Activated CD4-positive, alpha-beta T cell treated with anti-CD3 and anti-CD28 coated beads for 36 hours (primary cell): ENCODE measurements at places on chromosomes 2 and 18. TPM values are rescaled to one million over a fixed set of nuclear protein-coding genes. Genes with fewer than 3 reads are reported as not detected.

- no peak for DNase-seq
These were observed 131.0 kb upstream of the CHAC2 start for GRCh38 chr2:53636596-53636995.

DNA sequence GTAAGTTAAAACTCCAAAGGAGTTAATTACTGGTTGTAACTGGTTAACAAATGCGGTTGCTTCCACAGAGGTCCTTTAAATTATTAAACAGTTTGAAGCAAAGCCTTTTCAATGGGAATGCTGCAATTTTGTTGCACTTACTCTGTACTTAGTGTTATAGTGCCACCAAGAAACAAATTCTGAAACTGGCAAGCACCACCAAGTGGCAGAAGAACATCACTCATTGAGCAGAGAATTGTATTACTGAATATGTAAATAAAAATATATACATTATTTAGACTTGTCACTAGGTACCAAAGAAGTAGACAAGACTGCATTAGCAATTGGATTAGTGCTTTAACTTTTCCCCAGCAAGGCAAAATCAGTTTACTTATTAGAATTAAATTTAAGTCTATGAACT lies 2.6 kb upstream of the TMEFF2 start:
- no peak for DNase-seq

DNA sequence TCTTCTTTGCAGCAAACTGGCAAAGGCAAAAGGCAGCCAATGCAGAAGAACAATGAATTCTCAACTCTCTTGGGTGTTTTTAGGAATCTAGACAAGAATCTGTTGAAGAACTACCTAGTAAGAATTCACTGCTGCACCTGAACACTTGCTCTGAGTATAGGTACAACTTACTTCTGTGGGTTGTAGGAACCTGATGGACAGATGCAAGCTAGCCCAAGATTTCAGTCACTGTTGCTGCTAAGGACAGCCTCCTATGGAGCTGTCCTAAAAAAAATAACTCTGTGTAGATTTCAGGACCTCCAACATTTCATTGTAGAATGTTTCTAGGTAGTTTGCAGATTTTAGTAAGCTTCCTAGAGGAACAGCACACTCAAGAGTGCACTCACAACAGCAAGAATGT lies 363.5 kb downstream of the CBLN2 start:
- DNase-seq, result no peak

DNA sequence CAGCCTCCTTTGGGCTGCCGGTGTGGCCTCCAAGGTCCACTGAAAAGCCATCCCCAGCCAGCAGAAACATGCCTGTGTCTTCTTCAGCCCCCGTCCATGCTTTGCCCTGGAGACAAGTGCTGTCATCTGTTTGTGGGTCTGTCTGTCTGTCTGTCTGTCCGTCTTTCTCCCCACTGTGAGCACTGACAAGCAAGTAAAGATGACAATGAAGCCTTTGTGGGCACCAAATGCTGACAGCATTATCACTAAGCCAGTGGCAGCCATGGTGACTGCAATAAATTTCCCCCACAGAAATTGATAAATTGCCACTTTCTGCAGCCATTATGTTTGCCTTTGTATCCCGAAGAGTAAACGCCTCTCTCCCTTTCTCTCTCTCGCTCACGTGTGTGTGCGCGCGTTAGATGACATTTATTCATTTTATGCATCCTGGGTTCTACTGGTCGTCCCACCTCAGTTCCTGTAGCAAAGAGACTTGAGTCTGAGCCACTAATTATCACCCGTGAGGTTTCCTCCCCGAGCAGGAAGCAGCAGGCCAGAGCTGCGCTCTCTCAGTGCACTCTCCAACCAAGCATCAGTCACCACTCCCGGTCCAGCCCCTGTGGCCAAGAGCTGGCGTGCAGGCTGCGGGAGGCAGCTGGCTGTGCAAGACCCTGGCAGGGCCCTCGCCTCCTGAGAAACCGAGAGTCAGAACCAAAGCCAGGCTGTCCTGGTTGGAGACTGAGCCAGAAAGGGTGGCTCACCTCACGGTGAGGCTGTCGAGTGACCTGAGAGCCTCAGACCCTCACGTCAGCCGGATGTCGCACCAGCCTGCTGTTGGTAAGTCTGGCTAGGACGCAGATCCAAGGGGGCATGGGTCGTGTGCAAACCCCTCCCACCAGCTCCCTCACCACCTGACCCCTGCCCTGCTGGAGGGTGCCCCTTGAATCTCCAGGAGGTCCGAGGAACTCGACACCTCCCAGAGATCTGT lies 6.9 kb downstream of the STEAP3 start:
- no peak for DNase-seq

DNA sequence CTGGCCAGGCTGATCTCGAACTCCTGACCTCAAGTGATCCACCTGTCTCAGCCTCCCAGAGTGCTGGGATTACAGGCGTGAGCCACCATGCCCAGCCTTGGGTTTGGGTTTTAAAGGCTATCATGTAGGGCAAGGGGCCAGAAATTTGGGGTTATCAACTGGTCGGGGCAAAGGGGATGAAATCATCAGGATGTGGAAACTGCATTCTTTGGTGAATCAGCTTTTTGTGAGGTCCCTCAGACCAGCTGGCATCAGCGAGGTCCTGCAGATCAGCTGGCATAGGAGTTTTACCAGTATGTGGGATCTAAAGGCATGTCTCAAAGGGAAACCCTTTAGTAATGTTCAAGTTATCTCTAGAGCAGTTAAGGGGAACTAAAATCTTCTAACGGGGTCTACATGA lies 6.4 kb upstream of the GEMIN6 start:
- no peak for DNase-seq

- DNase-seq, result no peak
These were observed 69.7 kb downstream of the NCK2 start for GRCh38 chr2:105814291-105814940.

DNA sequence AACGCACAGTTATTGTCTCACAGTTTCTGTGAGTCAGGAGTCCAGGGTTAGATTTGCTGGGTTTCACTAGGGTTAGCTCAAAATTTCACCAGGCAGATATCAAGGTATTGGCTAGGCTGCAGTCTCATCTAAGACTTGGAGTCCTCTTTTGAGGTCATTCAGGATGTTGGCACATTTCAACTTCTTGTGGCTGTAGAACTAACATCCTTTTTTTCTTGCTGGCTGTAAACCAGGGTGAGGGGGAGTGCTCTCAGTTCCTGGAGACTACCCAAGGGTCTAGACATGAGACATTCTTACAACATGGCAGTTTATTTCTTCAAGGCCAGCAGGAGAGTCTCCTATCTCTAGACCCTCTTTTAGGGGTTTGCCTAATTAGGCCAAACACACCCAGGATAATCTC lies 12.8 kb upstream of the CAVIN2 start:
- DNase-seq, result no peak

DNA sequence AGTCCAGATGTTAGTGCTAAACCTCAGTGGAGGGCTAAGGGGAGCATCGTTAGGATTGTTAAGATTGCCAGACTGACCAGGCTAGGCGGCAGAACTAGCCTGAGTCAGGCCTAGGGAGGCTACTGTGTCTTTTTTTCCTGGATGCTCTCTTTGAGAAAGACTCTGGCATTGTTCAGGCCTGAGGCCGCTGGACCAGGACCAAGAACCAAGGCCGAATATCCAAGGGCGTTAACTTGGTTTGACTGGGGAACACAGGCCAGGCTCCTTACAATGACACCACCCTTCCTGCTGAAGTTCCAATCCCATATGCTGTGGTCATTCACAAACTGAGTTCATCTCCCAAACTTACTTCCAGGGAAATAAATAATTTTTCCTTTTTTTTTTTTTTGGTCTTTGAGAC lies 10.6 kb downstream of the HTRA2 start:
- DNase-seq, result no peak

- no peak for DNase-seq
These were observed 511.2 kb downstream of the CMPK2 start for GRCh38 chr2:6354546-6354945.

DNA sequence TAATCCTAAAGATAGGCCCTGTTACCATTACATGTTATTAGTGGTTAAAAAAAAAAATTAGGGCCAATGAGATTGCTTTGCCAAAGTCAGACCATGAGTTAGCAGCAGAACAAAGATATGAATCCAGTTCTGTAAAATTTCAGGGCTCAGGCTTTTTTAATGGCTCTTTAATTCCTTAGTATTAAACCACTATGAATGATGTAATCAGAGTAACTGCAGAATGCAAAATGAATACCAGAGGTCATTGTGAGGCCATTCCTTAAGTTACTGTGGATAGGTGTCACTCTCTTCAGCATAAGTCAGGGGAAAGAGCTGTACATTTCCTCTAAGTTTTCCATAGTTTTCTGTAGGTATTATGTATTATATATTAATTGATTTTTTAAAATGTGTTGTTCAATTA lies 42.2 kb upstream of the TBR1 start:
- no peak for DNase-seq

GRCh38 chr18:48206887-48207286 lies 202.3 kb downstream of the ZBTB7C start:
- DNase-seq, result no peak

- DNase-seq, result no peak
These were observed 539 bp upstream of the MOB4 start for GRCh38 chr2:197515315-197515738.

Gene TBR1
- total RNA-seq, result 0.04 TPM

Gene ICA1L
- 7.5 TPM for total RNA-seq

Gene DSG4
- not detected for total RNA-seq

Gene COX5B
- total RNA-seq, result 220 TPM
